ENCODE measurements at places on chromosomes 11 and 22.

GRCh38 chr11:26507229-26507628 lies 64.8 kb downstream of the MUC15 start:
- DNase-seq, result no peak

DNA sequence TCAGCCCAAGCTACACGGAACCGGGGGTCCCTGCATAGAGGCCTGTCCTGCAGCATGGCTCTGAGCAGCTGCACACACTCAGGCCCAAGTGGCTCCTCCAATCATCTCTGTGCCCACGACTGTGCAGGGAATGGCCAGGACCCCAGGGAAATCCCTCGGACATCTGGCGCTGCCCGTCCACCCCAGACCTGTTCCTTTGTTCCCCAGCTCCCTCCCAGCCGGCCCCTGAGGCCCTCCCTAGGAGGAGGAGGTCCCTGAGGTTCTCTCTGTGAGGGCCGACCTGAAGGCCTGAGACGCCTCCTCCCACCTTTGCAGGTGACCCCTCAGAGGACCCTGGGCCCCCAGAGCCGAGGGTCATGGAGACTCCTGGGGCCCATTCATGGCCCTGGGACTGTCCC lies 1.1 kb downstream of the MLC1 start:
- DNase-seq, result no peak

DNA sequence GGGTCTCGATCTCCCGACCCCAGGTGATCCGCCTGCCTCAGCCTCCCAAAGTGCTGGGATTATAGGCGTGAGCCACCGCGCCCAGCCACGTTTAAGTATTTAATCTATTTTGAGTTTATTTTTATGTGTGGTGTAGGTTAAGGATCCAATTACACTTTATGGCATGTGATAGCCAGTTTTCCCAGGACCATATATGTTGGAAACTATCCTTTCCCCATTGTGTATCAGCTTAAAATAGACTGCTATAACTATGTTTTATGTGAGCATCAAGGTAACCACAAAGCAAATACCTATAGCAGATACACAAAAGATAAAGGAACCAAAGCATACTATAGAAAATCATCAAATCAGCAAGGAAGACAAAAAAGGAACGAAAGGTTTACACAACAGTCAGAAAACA lies 42.4 kb downstream of the TTC28 start:
- DNase-seq, result no peak

DNA sequence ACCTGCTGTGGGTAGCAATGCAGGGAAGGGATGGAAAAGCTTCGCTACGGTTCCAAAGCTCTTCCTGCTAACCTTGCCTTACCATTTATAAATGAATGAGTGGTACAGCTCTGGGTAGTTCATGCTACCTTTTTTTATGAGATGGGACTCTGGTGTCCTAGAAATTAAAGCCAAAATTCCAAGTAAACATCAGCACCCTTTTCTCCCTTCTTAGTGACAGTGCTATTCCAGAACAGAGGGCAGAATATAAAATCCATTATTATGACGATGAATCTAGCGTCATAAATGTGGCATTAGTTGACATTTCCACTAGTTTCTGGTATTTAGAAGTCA lies 447 bp upstream of the SVIP start:
- no peak for DNase-seq

DNA sequence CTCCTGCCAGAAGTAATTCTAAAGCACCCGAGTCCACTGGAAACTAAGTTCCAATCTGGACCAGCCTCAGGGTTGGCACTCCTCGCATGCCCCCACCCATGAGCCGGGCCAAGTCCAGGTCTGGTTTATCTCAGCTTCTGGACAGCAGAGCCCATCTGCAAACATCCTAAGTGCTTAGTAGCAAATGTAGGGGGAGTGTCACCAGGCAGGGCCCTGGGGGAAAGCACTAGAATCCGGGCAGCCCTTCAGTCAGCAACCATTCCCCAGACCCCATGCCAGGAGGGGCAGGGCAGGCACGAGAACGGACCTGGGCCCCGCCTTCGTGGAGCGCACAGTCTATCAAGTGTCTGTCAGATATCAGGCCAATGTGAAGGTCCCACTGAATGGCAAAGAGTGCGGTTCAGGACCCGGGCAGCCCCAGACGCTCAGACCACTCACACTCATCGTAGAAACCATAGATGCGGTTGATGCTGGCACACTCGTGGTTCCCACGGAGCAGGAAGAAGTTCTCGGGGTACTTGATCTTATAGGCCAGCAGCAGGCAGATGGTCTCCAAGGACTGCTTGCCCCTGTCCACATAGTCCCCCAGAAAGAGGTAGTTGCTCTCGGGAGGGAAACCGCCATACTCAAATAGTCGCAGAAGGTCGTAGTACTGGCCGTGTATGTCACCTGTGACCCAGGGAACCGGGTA lies 1.3 kb downstream of the PPP1CA start:
- no peak for DNase-seq

GRCh38 chr11:11782532-11783110 lies 59.2 kb upstream of the USP47 start:
- no peak for DNase-seq

GRCh38 chr11:72242141-72242540 lies 1.8 kb downstream of the PHOX2A start:
- no peak for DNase-seq

DNA sequence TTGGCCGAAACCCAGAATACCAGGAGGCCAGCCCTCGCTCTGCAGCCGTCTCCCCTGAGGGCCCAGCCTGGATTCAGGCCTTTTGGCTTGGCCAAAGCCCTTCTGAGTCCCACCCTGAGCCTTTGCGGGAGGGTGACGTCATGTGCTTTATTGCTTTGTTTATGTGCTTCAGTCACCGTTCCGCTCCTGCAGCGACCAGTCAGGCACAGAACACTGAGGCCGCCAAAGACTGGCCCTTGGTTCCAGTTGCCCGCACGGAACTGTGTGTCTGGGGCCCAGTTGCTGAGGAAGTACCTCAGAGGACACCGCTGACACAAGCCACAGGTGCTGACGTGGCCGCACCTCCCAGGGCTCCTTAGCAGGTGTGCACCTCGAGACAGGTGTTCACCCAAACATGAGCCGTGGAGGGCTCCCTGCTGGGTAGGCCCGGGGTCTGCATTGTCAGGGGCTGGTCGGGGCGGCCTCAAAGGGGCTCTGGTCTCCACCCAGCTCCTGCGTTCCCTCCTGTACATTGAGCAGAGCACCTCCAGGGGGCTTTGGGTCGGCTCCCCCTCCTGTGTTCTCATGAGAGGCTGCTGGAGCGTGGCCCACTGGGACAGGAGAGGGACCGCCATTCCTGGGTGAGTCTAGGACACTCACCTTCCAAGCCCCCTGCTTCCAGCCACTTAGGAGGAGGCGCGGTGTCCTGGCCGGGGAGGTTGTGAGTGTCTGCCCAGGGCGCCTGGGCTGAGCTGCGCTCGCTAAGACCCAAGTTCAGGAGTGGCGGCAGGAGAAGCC lies 376.8 kb downstream of the TBC1D22A start:
- no peak for DNase-seq

DNA sequence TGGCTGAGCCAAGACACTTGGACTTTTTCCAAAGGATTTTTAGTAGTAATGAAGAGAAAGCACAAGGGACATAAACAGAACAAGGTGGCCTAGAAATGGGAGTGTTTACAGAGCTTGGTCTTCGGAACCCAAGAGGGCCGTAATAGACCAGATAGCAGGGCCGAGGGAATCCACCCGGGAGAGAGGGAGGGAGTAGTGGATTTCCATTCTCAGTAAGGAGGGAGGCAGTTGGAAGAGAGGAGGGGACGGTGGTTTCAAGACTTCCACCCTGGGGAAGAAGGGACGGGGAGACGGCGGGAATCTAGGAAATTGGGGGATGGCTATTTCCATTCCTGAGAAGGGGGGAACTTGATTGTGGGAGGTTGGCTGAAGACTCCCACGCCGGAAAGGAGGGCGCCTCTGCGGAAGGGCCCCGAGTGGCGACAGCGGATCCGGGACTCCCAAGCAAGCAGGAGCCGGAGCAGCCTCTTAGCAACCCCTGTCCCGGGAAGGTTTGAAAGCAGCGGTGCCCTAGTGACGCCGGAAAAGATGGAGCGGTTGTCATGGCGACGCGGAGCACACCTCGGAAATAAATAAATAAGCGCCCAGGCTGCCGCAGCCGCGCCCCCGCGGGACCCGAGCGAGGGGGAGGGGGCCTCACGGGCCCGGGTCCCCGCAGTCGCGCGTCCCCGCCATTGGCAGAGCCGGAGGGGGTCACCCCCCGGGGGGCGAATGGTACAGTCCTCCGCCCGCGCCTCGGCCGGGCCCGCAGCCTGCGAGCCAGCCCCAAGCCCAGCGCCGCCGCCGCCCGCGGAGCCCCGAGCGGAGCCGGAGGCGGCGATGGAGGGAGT lies 31.6 kb downstream of the EIF3F start:
- peak; percentile 65 for DNase-seq

DNA sequence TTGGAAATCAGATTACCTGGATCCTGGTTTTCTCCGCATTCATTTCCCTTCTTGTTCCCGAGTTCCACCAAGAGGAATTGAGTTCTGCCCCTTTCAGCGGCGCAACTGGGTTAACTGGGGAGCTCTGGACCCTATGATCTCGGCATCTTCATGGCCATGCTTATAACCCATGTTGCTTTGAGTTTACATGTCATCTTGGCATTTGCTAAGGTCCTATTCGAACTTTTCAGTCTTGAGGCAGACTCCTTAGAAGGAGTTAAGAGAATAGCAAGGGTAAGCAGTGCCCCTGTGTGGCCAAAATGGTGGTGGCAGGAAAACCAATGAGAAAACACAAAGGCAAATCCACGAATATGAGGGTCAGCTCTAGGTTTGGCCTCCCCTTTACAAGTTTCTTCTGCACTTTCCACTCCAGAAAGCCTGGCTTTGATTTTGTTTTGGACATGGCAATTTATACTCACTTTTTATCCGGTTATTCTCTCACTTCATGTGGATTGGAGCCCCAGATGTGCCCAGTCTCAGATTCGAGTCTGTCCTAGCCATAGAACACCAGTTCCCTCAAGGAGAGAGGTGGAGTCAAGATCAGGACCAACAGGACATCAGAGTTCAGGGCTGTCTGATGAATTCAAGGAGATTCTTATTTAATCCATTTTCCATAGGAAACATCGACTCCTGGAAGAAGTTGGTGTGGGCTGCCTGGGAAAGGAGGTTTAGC lies 55.3 kb upstream of the FBXO3 start:
- DNase-seq, result peak; percentile 71

- DNase-seq, result peak; percentile 24
Measured at GRCh38 chr11:126968915-126969314, 31.7 kb downstream of the KIRREL3 start.

- DNase-seq, result no peak
Measured at GRCh38 chr11:45673441-45673840, 8.0 kb upstream of the CHST1 start.

GRCh38 chr11:60977836-60978235 lies 6.4 kb downstream of the CD6 start:
- no peak for DNase-seq

- no peak for DNase-seq
Measured at GRCh38 chr11:15657264-15657663, 542.5 kb downstream of the INSC start.

GRCh38 chr11:937841-938261 lies 12.2 kb downstream of the AP2A2 start:
- DNase-seq, result no peak

- no peak for DNase-seq
Measured at GRCh38 chr22:48314073-48314472, 1513.6 kb downstream of the BRD1 start.

- DNase-seq, result no peak
Measured at GRCh38 chr11:17418444-17419081, 30.1 kb upstream of the KCNJ11 start.

DNA sequence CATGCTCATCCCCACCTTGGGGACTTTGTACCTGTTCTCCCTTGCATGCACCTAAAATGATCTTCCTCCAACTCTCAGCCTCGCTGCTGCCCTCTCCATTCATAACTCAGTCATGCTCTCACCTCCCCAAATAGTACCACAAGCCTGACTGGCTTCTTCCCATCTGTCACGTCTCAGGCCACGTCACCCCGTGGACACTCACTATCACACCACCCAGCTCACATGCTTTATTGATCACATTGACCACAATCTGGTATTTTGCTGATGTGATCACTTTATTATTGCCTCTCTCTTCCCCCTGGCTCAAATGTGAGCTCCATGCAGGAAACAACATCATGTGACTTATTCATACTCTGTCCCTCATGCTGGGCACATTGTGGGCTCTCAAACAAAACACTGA lies 9.2 kb upstream of the SGSM1 start:
- no peak for DNase-seq

DNA sequence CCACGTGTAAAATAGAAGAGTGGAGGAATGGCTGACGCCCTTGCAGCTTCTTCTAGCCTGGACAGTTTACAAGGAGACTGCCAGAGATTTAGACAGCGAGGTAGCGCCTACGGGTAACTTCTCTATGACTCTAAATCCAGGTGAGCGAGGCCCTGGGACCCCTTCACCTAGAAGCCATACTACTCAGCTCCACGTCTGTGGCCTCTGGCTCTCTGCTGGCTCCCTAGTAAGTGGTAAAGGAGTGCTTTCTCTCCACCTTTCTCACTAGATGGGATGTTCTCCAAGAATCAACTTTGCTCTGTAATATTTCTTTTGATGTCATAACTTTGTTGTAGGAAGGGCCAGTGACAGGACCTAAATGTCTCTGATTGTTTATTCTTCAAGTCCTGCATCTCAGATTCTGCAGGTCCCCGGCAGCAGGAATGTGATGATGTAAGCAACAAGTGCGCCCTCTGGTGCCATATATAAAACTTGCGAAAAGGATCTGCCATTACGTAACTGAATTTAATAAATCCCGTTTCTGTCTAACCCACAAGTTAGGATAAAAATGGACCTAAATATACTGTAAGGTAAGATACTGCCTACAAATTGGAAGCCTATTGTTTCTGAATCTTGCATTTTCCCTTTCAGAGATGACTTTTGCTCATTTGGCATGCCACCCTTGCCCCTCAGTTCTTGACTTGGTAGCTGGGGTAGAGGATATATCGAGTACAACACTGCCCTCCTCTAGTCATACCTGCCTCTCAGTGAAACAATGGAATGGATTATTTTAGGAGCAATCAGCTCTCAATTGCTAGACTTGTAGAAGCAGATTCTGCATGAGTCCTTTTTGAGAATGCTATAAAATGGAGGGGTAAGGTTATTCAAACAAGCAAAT lies 11.0 kb upstream of the PTPN5 start:
- peak; percentile 47 for DNase-seq

GRCh38 chr11:135033540-135033939 lies 621.5 kb upstream of the B3GAT1 start:
- DNase-seq, result no peak

DNA sequence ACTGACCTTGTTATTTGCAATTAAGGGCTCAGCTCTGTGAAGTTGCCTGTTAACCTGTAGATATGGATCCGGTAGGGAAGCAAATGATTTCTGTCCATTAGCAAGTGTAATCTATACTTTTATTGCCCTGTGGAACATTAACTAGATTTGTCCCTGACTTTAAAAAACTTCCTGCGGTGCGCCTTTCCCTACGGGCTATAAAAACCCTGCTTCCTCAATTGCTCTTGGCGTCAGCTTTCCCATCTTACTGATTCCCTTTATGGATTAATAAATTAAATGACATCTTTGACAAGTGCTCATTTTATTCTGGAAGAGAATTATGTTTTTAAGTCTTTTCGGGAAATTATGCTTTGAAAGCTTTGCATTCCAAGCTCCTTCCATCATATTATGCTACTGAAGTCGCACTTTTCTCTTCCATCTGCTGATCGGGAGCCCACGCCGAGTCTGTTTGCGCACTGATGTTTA lies 18.3 kb upstream of the CLMP start:
- DNase-seq, result no peak
